Vagina (tissue), 2 donors: ENCODE measurements at places on chromosomes 13 and 19.

GRCh38 chr13:28640861-28641599, 17.9 kb upstream of the POMP start:
- no peak for DNase-seq

DNA sequence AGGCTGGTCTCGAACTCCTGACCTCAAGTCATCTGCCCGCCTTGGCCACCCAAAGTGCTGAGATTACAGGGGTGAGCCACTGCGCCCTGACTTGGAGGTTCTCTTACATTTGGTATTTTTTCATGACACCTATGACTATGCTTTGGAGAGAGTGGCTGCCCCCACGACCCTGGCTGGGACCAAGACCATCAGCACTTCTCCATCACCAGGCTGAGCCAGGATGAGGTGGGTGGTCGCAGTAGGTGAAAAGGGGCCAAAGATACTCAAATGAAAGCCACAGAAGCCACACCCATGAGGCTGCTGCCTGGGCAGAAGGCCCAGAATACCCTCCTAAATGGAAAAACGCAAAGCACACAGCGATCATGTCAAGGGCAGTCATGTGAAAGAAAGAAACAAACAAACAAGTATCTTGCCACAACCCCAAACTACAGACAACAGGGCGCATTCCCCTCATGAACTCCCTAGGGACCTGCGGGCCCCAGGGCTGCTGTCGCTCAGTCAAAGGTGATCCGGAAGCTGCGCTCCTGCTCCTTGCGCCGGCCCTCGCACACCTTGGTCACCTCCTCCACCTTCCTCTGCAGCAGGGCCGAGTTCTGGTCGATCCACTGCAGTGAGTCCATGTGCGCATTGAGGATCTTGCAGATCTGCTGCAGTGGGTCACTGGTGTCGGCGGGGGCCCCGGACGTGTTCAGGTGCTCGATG, 11.2 kb upstream of the IL4I1 start:
- DNase-seq: no peak

DNA sequence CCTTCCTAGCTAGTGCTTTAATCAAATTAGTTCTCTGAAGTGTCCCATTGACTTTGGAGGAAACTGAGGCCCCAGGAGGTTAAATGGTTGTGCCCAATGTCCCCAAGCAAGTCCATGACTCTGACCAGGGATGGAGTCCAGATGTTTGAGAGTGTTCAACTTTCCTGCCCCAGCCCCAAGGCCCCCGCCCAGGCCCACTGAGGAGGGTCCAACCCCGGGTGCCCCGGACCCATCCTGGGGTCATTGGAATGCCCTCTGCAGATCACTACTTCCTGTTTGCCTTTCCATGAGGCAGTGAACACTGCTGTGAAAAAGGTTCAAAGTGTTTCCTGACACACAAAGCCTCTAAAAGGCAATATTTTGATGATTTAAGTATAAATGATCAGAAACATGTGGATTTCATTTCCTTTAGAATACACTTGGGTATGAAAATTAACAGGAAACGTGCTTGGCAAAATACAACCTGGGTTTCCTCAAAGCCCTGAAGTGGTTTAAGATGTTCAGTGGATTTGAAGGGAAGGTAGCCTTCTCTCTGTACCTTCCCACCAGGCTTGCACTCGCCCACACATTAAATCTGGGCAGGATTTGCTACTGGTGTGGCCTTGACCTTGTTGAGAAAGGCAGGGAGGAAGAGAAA, 335.7 kb downstream of the TSHZ3 start:
- DNase-seq: no peak

GRCh38 chr13:43036351-43037250, 13.2 kb downstream of the DNAJC15 start:
- no peak for DNase-seq

DNA sequence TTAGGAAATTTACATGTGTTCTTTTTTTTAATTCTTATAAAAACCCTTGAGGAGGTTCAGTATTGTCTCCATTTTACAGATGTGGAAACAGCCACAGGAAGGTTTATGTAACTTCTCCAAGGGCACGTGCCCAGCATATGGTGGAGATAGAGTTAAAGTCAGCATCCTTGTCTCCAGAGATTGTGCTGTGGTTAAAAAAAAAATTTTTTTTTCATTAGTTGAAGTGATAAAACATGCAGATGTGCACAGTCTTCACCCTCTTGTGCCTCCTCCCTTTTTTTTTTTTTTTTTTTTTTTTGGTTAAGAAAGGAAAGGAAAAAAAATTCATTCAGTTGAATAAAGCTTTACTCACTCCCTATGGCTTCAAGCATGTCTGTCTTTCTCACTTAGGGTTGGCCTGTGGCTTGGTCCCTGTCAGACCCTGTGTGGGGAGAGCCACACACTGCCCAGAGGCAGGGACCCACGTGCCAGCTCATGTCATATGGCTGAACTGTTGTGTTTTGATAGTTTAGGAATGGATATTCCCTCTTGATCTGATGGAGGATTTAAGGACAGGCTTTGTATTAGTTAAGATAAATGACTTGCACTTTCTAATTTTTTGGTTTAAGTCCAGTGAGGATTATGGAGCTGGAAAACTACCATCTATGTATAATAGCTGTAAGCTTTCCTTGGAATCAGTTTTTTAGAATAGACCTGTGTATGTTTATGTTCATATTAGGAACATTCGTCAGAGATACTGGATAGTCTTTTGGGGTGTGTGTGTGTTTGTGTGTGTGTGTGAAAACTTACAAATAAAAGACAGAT, 19.3 kb downstream of the RNASEH2B start:
- no peak for DNase-seq

DNA sequence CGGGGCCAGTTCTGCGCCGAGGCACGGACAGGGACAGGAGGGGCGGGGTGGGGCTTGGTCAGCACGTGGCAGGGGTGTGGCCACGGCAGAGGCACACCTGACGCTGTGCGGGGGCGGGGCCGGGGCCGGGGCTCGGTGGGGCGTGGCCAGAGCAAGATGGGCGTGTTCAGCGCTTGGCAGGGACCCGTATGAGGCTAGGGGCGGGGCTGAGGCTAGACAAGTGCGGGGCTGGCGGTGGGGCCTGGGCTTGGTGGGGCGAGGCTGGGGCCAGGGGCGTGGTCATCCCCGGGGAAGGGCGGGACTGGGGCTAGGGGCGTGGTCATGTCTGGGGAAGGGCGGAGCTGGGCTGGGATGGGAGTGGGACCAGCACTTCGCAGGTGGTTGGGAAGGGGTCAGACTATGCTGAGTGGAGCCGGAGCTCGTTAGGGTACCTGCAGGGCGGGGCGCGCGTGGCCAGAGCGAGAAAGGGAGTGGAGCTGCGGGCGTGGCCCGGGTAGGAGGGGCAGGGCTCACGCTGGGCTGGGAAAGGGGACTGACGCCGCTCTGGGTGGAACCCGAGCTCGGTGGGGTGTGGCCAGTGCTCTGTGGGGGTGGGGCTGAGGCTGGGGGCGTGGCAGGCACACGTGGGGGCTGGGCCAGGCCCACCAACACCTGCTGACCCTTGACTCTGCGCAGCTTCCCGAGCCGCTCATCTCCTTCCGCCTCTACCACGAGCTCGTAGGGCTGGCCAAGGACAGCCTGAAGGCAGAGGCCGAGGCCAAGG, 12.8 kb downstream of the POLR2E start:
- DNase-seq: no peak

GRCh38 chr19:8021374-8021773, 15.9 kb upstream of the ELAVL1 start:
- no peak for DNase-seq
